ENCODE measurements at places on chromosomes 7 and 10.

DNA sequence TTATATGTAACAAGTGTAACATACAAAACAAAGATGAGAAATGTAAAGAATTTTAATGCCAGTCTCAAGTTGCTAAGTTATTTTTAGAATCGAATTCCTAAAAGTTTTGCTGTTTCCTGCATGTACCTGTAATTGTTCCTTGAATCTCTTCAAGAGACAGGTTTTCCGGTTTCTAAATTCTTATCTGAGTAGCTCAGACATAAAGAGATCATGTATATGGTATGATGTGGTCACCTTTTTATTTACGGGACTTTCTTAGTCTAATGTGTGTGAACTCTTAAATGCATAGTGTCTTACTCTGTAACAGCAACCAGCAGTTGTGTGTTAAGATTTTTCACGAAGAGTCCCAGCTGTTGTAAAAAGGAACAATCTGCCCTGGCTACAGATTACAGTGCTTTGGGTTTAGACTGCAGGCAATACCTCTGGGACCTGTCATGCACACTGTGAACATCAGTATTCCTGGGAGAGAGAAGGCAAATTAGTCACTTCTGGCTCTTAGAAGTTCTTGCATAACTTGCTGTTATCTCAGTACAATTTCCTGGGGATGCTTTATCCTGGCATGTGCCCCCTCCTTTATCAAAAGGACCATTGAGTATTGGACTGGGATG is 263.4 kb downstream of the BICC1 start:
- no peak for DNase-seq

- no peak for DNase-seq
Measured at GRCh38 chr10:128422999-128423398, 296.8 kb upstream of the MKI67 start.

DNA sequence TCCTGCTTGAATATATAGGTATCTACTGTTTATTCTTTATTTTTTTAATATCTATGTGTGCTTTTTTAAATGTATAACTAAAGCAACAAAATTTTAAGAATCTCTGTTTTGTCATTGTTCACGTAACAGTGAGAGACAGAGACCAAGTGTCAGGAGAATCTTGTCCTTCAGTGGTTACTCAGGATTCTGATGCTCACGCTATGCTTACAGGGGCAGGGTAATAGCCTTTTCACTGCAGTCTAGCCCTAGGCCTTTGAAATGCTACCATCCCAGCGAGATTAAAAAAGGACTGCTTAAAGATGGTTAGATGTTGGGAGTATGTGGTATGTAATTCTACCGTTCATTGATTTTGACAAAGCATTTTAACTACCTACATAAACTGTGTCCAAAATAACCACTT is 71.6 kb upstream of the EGFR start:
- no peak for DNase-seq

- no peak for DNase-seq
Measured at GRCh38 chr7:65915921-65916657, 43.2 kb downstream of the VKORC1L1 start.

DNA sequence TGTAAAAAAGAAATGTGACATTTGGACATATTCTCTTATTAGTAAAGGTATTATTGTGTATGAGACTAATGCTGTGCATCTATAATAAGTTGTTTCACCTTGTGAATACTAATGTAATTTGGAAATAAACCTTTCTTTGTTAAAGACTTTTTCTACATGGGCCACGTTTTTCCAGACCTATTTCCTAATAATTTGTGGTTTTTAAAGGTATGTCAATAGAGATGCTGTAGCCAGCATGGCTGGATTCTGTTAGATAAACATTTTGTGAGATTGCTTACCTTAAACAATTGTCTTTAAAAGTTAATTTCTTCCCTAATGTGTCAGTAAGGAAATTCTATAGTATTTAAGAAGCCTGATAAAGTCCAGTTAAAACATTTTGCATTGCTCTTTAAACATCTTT is 56.0 kb downstream of the KAT6B start:
- no peak for DNase-seq

DNA sequence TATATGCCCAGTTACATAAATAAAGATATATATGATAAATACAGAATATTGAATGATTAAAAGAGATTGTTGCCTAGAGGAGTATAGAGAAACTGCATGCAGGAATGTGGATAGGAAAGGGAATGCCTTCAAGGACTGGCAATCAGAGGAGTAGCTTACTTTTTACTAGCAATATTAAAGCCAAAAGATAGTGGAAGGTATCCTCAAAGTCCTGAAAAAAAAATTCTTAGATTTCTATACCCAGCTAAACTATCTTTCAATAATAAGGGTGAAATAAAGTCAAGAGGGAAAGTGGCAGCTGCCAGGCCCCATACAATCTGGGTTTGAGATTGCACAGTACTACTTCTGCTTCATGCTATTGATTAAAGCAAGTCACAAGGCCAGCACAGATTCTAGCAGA is 733.2 kb downstream of the GATA3 start:
- no peak for DNase-seq

DNA sequence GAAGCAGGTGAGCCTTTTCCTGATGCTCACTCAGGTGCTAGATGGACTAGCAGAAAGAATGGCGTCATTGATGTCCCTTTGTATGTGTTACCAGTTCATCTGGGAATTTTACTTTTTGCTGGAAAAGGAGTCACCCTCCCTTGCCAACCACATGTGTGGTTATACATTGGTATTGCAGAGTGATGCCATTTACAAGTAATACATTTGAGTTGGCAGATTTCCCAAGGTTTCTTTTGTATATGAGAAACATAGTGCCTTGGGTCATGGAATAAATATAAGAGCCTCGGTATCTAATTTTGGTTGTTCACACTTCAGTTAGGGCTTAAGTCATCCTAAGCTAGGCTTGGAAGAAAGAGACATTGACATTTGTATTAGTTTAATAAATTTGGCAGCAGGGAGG is 10.4 kb upstream of the ATXN7L1 start:
- no peak for DNase-seq

Data from activated T-helper 2 cell treated with anti-CD3 and anti-CD28 coated beads, Interferon-gamma antibody, Interleukin-2, Interleukin-4, amounts not matched to agents 10 μg/mL and 5 μg/mL and 100 μg/mL, durations not matched to agents 14 hours and 24 hours and 36 hours (primary cell).